ENCODE measurements at places on chromosomes 12 and 14.
A peak's percentile ranks its signal among the peaks of the same experiment; 100 is the strongest.

DNA sequence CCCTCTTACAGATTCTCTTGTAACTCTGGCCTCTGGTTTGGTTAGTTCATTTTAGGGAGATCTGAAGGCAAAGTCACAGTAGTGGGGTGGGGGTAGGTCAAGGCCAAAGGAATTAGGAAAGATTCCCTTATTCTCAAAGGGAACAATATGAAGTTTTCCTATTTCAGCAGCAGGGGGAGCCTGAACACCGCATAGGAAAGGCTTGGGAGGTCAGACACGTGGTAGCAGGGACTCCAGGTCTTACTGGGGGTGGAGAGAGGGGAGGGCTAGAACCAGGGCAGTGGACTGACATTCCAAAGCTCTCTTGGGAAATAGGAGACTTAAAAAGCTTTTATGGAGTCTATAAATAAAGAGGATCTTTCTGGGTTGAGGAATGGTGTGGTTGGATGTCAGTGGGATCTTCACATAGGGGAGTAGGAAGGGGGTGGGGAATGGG, 1.3 kb downstream of the ZC3H10 start:
- peak; percentile 59 for DNase-seq

DNA sequence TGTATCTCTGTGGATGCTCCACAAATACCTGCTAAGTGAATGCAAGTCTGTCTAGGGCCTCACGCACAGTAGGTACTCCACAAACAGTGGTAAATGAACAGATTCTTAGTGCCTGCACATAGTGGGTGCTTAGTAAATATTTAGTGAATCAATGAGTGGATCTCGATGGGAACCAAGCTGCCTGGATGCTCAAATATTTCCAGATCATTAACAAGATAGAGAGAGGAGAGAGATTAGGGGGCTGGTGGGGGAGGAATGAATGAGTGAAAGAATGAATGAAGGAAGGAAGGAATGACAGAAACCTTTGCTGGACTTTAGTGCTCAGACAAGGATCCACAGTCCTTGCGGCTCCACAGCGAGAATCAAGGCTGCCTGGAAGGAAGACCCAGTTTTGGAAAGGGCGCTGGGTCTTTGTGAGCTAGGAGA, 118.2 kb downstream of the SCARB1 start:
- no peak for DNase-seq

GRCh38 chr12:23556661-23557060, 392.8 kb downstream of the SOX5 start:
- no peak for DNase-seq

DNA sequence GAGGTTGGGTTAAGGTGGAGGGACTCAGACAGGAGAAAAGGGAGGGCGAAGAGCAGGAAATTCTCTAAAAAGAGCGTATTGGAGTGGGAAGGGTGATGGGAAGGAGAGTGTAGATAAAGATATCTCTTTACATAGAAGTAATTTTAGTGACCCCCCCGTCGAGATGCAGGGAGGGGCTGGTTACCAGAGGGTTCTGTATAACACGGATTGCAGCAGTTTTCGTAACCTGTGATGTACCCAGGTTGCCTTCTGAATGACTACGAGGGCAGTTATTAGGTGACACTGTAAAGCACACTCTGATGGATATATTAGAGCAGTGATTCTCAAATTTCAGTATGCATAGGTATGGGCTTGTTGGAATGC, 443 bp downstream of the DNAL1 start:
- no peak for DNase-seq

- DNase-seq, result no peak
These were observed 456.9 kb upstream of the MGAT4C start for GRCh38 chr12:86713121-86713520.

DNA sequence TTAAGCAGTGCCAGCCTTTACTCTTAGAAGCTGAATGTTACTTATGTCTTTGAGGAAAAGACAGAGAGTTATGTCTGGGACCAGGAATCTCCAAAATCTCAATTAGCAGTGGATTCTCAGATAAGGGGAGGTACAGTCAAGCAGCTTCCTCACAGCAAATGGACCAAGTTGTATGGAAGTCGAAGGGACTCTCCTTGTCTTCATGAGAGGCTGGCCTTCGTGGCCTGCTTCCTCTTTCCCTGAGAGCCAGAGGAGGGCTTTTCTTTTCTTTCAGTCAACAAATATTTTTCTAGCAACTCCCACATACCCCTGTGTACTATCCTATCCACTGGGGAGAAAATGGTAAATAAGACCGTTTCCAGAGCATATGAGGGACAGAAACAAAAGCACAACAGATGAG, 6.6 kb upstream of the WNT5B start:
- DNase-seq, result no peak

GRCh38 chr12:94704452-94705306, 54.3 kb upstream of the TMCC3 start:
- DNase-seq, result no peak

DNA sequence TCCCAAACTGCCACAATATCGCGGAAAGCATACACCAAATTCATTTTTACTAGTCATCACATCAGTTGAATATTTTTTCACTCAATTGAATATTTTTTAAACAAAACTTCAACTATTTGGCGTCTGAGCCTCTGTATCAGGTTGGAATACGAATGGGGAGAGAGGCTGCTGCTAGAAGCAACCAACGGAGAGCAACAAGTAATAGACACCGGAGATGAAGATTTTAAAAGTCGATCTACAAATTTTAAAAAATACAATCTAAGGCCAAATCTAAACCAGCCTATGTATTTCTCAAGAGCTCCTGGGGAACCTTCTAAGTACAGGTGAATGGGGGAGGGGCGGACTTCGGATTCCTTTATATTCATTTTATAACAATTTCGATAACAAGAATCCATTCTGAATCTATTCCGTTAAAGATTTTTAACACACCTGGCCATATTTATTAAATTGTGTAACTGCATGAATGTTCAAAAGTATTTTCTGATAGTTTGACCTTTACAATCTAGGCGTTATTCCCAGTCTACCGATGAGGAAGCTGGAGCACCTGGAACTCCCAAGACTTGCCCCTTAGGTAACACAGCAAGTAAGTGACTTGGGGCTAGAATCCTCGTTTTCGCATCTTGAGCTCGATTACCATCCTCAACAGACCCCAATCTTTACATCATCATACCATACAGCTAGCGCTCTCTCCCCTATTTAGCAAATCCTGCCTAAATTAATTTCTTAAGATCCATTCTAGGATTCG, 1.2 kb downstream of the GNPNAT1 start:
- peak; percentile 54 for DNase-seq

- DNase-seq, result peak; percentile 81
These were observed 318.8 kb downstream of the NAV3 start for GRCh38 chr12:78149459-78149858.

- no peak for DNase-seq
These were observed 6.0 kb downstream of the CCDC85C start for GRCh38 chr14:99597911-99598600.

DNA sequence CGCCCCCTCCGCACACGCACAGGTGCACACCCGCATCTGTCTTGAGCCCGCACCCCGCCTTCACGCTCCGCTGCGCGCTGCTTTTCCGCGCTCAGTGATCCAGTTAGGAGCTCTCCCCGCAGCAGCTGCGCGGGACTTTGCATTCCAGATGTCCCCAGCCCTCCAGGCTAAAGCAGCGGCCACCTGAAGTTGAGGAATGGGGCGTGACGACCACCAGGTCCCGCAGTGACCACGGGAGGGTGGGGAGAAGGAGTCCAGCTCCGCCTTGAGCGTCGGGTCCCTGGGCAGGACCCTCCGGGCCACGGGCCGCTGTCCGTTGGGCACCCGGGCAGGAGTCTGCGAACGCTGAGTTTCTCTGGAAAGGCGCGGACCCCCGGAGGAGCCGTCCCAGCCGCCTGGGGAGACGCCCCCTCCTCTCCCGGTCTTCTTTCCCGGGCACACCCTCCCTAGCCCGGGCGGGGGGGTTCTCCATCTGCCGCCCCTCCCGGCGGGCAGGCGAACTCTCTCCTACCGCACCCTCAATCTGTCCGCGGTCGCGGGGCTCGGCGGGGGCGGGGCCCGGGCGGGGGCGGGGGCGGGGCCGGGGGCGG, 334 bp upstream of the TMEM132C start:
- DNase-seq, result no peak

- no peak for DNase-seq
These were observed 191.2 kb upstream of the LMNTD1 start for GRCh38 chr12:25744313-25744712.

GRCh38 chr14:68546839-68547238, 246.0 kb downstream of the ZFP36L1 start:
- DNase-seq, result no peak

DNA sequence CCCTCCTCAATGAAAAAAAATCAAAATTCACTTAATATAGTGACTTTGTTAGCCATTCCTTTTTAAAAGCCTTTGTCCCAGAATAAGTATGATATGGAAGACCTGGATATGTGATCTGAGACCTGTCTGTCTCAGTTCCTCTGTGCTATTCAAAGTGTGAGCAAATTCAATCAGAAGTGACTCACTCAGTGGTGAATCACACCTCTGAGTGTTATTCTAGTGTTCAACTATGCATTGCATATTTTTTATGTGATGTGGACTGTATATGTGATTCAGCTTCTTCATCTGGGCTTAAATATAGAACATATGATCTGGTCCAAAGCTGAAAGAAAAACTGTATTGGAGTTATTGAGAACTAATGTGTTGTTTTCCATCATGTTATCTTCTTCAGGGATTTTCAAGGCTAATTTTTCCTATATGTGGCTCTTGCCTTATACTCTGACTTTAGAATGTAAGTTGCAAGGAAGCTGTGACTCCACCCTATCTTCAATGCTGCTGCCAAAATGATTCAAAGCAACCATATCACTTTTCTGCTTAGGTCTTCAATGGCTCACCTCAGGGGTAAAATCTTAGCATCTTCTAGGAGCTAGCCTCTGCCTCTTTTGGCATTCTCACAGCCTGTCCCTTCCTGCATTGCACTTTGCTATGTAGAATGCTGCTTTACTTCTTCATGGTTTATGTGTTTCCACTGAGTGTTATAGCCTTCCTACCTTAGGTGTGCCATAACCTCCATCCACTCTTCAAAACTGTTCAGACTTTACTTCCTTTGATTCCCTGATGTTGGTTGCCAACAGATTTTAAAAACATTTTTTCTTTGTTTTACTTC, 169.8 kb downstream of the OTOGL start:
- DNase-seq, result no peak

- DNase-seq, result no peak
These were observed 110.0 kb downstream of the FOXG1 start for GRCh38 chr14:28876572-28876945.

- no peak for DNase-seq
These were observed 43.1 kb upstream of the A2ML1 start for GRCh38 chr12:8779281-8779680.

Measured in DMS79 treated with DMSO at 0.1 percent for 48 hours (cell line).